ENCODE measurements at places on chromosomes 13 and 19. TPM values are rescaled to one million over a fixed set of nuclear protein-coding genes. Genes with fewer than 3 reads are reported as not detected.

RETN gene
- total RNA-seq, result not detected

- DNase-seq, result no peak
These were observed 70.7 kb downstream of the EPS15L1 start for GRCh38 chr19:16400911-16401591.

- no peak for DNase-seq
These were observed 1579.8 kb downstream of the PCDH9 start for GRCh38 chr13:65650321-65650720.

DNA sequence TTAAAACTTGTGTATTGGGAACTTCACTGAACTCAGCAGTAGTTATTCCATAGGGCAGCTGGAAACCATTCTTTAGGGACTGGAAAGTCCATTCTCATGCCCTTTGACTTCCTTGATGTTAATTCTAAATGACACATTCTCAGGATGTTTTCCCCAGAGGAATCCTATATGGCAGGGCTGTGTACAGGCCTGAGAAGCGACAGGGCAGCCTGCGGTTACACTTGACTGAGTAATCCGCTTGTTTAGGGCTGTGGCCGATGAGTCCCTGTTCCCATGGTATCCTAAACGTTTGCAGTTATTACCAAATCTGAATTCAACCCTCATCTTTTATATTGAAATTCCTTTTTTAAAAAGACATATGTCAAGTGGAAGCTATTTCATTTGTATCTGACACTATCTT is 83.5 kb downstream of the COL4A2 start:
- DNase-seq, result no peak

All from lower leg skin (tissue), 4 donors.